ENCODE measurements at places on chromosomes 3 and 15.

DNA sequence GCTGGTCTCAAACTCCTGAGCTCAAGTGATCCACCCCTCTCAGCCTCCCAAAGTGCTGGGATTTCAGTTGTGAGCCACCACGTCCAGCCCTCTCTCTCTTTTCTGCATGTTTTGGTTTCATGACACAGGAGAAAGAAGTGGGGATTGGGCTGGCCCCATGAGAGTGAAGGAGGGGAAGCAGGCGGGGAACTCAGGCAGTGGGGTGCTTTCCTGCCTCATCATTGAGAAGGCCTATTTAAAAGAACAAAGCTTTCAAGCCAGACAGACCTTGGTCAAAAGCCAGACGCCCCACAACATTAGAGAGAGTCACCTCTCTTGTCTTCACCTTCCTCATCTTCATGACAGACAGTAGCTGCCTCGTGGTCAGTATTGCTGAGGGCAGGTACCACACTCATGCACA, 15.9 kb downstream of the PSTPIP1 start:
- DNase-seq: no peak

DNA sequence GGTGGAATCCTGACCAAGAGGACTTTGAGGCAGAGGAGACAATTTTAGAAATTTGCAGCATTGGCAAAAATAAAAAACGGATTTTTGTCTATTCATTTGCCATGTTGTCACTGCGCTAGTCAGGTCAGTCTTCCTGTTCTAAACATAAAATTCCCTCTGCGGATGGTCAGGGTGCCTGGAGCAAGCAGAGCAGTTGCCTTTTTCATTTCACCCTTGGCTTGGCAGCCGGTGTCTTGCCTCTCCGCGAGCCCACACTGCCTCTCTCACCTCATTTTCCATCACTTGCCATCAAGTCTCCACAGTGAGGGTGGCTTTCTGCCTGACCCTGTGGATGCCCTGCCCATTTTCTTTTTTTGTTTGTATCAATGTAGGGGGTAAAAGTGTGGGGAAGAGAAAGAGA, 396.1 kb downstream of the LRTM1 start:
- no peak for DNase-seq

- DNase-seq: no peak
Measured at GRCh38 chr15:74628199-74628598, 12.6 kb downstream of the CLK3 start.

GRCh38 chr3:183253528-183254486, 754 bp downstream of the B3GNT5 start:
- no peak for DNase-seq

DNA sequence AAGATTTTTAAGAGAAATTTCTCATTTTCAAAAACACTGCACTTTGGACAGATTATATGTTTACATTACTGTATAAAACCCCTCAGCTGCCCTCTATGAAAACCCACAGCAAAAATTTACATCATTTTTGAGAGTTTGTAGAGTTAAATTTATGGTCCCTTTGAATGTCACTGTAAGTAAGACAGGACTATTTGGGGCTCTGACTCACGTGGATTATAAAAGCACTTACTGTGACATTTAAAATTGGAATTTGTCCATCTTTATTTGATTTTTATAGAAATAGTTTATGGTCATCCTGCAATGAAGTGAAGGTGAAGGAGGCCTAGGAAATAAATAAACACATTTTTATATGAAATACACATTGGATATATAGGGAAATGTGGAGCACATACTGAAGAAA, 149.6 kb downstream of the GAP43 start:
- DNase-seq: no peak

DNA sequence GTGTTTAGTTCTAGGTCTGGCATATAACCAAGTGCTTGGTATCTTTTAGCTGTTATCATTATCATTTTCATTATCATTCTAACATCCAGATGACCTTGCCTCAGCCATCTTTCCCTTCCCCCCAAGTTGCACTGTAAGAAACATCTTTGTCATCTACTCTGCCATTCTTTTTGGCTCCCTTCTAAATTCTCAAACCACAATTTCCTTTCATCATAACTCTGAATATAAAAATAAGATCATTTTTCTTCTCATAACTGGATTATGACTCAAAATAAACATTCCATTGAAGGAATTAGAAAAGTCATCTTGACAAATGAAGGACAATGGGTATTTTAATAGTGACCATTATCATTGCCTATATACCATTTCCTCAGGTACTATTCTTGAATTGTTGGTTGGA, 786.2 kb downstream of the AGBL1 start:
- no peak for DNase-seq

- DNase-seq: no peak
Measured at GRCh38 chr3:188575501-188575900, 421.5 kb downstream of the LPP start.

GRCh38 chr3:155032918-155033317, 47.2 kb upstream of the MME start:
- no peak for DNase-seq
